ENCODE measurements at places on chromosomes 5 and 9. TPM values are rescaled to one million over a fixed set of nuclear protein-coding genes. Genes with fewer than 3 reads are reported as not detected.

SPATA31E1 gene
- not detected for total RNA-seq

ATP10B gene
- total RNA-seq: 232 TPM

GRCh38 chr9:131447148-131447547 is 53.3 kb downstream of the PRRC2B start:
- no peak for DNase-seq
- H3K27ac ChIP-seq: no peak overlapping the region
- no peaks in the 10 kb centered on the region for H3K27me3 ChIP-seq
- H3K36me3 ChIP-seq: peaks cover 17% of the 10 kb centered on the region

GRCh38 chr5:90334741-90335140 is 74.8 kb downstream of the CETN3 start:
- DNase-seq: no peak
- no peaks in the 10 kb centered on the region for H3K4me1 ChIP-seq
- no peak overlapping the region for H3K4me3 ChIP-seq
- H3K36me3 ChIP-seq: no peaks in the 10 kb centered on the region
- no peak overlapping the region for H3K27ac ChIP-seq
- H3K27me3 ChIP-seq: no peaks in the 10 kb centered on the region

DNA sequence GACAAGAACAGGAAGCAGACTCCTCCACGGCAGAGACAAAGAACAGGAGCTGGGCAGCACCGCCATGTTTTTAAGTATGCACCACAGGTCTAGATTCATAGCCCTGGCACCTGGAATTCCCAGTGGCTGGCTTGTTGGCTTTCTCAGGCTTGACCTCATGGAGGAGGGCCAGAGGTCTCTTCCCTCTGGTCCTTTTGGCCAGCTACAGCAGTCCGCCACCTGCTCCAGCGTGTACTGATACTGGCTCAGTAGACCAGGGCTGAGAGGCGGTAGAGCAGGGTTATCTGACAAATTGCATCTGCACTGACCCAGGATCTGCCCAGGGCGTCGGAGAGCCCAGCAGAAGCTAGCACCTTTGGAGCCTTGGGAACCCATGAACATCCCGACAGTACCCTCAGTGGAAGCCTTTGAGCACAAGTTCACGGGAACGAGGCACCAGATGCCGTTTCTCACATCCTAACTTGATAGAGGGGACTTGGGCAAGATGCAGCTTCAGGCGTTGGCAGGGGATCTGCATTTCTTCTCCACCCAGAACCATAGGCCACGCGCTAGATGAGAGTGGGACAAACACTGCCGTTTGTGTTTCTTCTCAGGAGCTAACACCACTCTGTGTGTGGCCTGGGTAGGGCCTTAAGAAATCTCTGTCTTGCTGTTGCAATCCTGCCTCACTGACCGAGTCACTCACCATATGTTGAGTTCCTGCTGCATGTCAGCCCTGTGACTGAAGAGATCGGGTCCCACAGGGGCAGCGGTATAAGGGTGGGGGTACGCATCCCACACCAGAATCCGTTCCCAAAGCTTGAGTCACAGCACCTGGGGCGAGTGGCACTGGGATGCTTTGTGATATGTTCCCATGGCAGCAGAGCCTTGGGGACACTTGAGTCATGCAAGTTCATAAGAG is 90.3 kb upstream of the OTULINL start:
- H3K4me1 ChIP-seq: no peaks in the 10 kb centered on the region
- no peaks in the 10 kb centered on the region for H3K36me3 ChIP-seq
- H3K4me3 ChIP-seq: no peak overlapping the region
- H3K27me3 ChIP-seq: no peaks in the 10 kb centered on the region
- no peak overlapping the region for H3K27ac ChIP-seq

ZDHHC11B gene
- 1.4 TPM for total RNA-seq

NRARP gene
- 178 TPM for total RNA-seq

MSMP gene
- total RNA-seq: 2.1 TPM

- DNase-seq: no peak
- H3K36me3 ChIP-seq: no peaks in the 10 kb centered on the region
- no peak overlapping the region for H3K4me3 ChIP-seq
- H3K27me3 ChIP-seq: no peaks in the 10 kb centered on the region
- H3K27ac ChIP-seq: no peak overlapping the region
Observed at GRCh38 chr9:33135031-33135461, 32.1 kb downstream of the B4GALT1 start.

- no peaks in the 10 kb centered on the region for H3K4me1 ChIP-seq
- H3K27ac ChIP-seq: no peak overlapping the region
- H3K4me3 ChIP-seq: no peak overlapping the region
- no peak for DNase-seq
- H3K27me3 ChIP-seq: no peaks in the 10 kb centered on the region
Observed at GRCh38 chr9:6460189-6460768, 47.3 kb downstream of the UHRF2 start.

SPATA31D4 gene
- not detected for total RNA-seq

LECT2 gene
- not detected for total RNA-seq

EIF4E1B gene
- total RNA-seq: not detected

- no peaks in the 10 kb centered on the region for H3K27me3 ChIP-seq
- no peak for DNase-seq
- H3K27ac ChIP-seq: no peak overlapping the region
- no peaks in the 10 kb centered on the region for H3K36me3 ChIP-seq
Observed at GRCh38 chr5:178671602-178672144, 44.8 kb upstream of the CLK4 start.

DNA sequence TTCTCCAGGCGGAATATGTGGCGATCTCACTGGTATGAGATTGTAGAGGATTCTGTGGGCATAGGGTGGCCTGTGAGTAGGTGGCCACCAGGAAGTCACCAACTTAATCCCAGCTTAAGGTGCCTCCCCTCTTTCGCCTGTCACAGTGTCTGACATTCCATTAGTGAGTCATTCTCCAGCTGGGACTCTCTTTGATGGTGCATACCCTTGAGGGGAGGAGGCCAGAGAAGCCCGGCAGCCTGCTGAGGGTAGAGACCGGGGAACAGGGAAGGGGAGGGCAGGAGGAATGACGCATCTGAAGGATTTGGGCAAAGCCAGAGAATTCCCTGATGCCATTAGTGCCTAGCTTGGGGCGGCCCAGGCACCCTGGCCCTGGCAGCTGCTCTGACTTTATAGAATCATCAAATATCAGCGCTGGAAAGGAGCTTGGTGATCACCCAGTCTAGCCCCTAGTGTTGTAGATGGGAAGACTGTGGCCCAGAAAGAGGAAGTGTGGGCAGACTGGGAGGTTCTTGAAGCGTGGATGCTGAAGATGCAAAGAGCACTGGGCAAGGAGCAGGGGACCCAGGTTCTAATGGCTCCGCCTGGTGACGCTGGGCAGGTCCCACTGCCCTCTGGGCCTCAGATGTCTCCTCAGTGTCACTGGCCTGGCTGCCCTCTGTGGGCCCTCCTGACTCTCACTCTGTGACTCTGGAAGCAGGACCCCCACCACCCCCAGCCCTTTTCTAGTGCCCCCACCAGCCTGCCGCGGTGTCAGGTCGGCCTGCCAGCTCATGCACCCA is 41.4 kb downstream of the DAB2IP start:
- no peaks in the 10 kb centered on the region for H3K36me3 ChIP-seq
- no peak overlapping the region for H3K4me3 ChIP-seq
- DNase-seq: no peak
- peaks cover 3% of the 10 kb centered on the region for H3K4me1 ChIP-seq
- no peaks in the 10 kb centered on the region for H3K27me3 ChIP-seq

FGF1 gene
- not detected for total RNA-seq

GRCh38 chr9:115106642-115107041 is 11.3 kb downstream of the TNC start:
- DNase-seq: no peak
- H3K27ac ChIP-seq: no peak overlapping the region
- H3K36me3 ChIP-seq: no peaks in the 10 kb centered on the region
- no peaks in the 10 kb centered on the region for H3K4me1 ChIP-seq
- no peak overlapping the region for H3K4me3 ChIP-seq

TSC1 gene
- 46.6 TPM for total RNA-seq

INSL6 gene
- total RNA-seq: not detected

DNA sequence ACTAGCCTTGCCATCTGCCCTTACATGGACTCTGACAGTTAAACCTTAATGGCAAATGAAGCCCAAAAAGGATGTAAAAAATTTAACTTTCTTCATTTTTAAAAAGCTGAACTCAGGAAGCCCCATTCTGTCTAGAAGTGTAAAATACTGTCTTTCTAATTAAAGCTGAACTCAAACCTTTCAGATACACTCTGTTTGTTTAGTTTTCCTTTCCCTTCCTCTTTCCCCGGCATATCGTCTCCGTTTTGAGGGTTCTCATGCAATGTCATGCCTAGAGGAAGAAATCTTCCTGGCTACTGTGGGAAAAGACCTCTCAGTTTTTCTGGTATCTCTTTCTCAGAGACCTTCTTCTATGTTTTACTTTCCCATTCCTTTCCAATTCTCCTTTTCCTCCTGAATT is 841.5 kb downstream of the DTWD2 start:
- H3K27me3 ChIP-seq: no peaks in the 10 kb centered on the region
- no peak overlapping the region for H3K4me3 ChIP-seq
- no peaks in the 10 kb centered on the region for H3K4me1 ChIP-seq
- no peaks in the 10 kb centered on the region for H3K36me3 ChIP-seq
- no peak for DNase-seq

- DNase-seq: no peak
- no peaks in the 10 kb centered on the region for H3K27me3 ChIP-seq
- H3K4me3 ChIP-seq: no peak overlapping the region
- no peaks in the 10 kb centered on the region for H3K36me3 ChIP-seq
- peak overlapping the region; percentile 13 for H3K27ac ChIP-seq
Observed at GRCh38 chr5:131193106-131193505, 22.4 kb downstream of the LYRM7 start.

GRCh38 chr9:22790329-22790728 is 343.7 kb downstream of the DMRTA1 start:
- no peak for DNase-seq
- H3K27ac ChIP-seq: no peak overlapping the region
- no peaks in the 10 kb centered on the region for H3K4me1 ChIP-seq
- H3K36me3 ChIP-seq: no peaks in the 10 kb centered on the region
- H3K4me3 ChIP-seq: no peak overlapping the region

DNA sequence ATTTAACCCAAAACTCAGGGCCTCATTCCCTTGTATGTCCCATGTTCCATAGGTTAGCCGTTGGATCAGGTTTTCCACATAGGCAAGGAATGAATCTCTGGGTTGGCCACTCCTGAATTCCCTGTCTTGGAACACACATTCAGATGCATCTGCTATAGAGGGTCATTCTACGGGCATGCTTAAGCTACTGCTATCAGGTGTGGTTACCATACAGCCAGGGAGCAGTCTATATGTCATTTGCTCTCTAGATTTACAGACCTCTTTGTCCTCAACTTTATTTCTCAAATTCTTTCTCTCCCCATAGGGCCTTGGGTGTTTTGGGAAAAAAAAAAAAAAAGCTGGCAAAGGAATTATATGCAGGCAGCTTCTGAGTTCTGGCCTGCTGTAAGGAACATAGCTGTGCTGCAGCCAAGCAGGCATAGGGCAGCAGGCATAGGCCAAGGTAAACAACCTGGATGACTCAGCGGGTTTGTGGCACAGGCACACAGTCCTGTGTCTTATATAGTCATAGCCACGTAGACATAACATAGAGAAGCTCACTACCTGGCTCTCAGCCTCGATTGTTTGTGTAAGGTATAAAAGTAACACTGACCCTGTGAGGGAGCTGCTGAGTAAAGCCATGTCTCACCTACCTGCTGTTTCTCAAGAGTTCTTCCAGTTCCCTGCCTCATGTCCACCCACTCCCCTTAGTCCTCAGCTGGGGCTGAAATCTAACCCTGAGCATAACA is 141.5 kb downstream of the OSTF1 start:
- peak; percentile 68 for DNase-seq
- H3K4me1 ChIP-seq: no peaks in the 10 kb centered on the region
- H3K36me3 ChIP-seq: no peaks in the 10 kb centered on the region
- no peaks in the 10 kb centered on the region for H3K27me3 ChIP-seq
- H3K27ac ChIP-seq: peak overlapping the region; percentile 45

PDZD2 gene
- total RNA-seq: 1.8 TPM

DMRT1 gene
- not detected for total RNA-seq

PGM5 gene
- 48.6 TPM for total RNA-seq

REEP2 gene
- 3.2 TPM for total RNA-seq

DNA sequence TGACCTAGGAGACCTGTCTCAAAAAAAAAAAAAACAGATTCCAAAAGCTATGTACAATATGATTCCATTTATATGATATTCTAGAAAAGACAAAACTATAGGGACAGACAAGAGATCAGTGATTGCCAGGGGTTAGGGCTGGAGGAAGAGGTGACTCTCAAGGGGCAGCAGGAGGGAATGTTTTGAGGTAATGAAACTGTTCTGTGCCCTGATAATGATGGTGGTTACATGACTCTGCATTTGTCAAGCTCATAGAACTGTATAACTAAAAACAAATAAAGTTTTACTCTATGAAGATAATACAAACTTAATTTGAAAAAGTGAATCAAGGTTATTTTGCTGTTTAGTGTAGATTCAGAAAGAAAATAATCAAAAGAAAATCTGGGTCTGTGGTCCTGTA is 125.3 kb upstream of the IQGAP2 start:
- no peak overlapping the region for H3K27ac ChIP-seq
- DNase-seq: no peak
- no peaks in the 10 kb centered on the region for H3K27me3 ChIP-seq
- no peaks in the 10 kb centered on the region for H3K4me1 ChIP-seq

PCDHGA12 gene
- 1.5 TPM for total RNA-seq

GRCh38 chr5:165014439-165014838 is 1509.0 kb downstream of the MAT2B start:
- no peak overlapping the region for H3K27ac ChIP-seq
- H3K27me3 ChIP-seq: no peaks in the 10 kb centered on the region
- no peak for DNase-seq
- H3K4me1 ChIP-seq: no peaks in the 10 kb centered on the region
- H3K4me3 ChIP-seq: no peak overlapping the region

- H3K27me3 ChIP-seq: no peaks in the 10 kb centered on the region
- no peaks in the 10 kb centered on the region for H3K36me3 ChIP-seq
- DNase-seq: no peak
- no peak overlapping the region for H3K27ac ChIP-seq
Observed at GRCh38 chr5:80990527-80990926, 30.4 kb downstream of the RASGRF2 start.

- no peaks in the 10 kb centered on the region for H3K4me1 ChIP-seq
- no peaks in the 10 kb centered on the region for H3K36me3 ChIP-seq
- no peak overlapping the region for H3K4me3 ChIP-seq
- H3K27ac ChIP-seq: no peak overlapping the region
- no peak for DNase-seq
Observed at GRCh38 chr9:106639873-106640568, 222.9 kb upstream of the ZNF462 start.

GRCh38 chr5:124997186-124997893 is 250.9 kb upstream of the ZNF608 start:
- H3K36me3 ChIP-seq: no peaks in the 10 kb centered on the region
- DNase-seq: no peak
- no peak overlapping the region for H3K4me3 ChIP-seq

GABRA1 gene
- not detected for total RNA-seq

PCAT7 gene
- total RNA-seq: 2.1 TPM

DNA sequence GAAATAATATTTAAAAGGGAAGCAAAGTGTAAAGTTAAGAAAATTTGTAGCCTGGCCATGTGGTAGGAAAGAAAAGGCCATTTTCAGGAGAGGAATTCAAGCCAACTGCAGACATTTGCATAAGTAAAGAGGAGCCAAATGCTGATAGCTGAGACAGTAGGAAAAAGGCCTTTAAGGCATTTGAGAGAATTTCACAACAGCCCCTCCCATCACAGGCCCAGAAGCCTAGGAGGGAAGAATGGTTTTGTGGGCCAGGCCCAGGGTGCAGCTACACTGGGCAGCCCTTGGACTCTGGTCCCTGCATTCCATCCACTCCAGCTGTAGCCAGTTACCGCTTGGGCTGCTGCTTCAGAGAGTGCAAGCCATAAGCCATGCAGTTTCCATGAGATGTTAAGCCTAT is 1556.8 kb downstream of the EFNA5 start:
- no peak overlapping the region for H3K4me3 ChIP-seq
- H3K27ac ChIP-seq: no peak overlapping the region
- no peaks in the 10 kb centered on the region for H3K27me3 ChIP-seq
- no peaks in the 10 kb centered on the region for H3K36me3 ChIP-seq

- no peak overlapping the region for H3K27ac ChIP-seq
- no peak overlapping the region for H3K4me3 ChIP-seq
- no peaks in the 10 kb centered on the region for H3K27me3 ChIP-seq
Observed at GRCh38 chr9:806285-807156, 35.0 kb upstream of the DMRT1 start.

Measured in colonic mucosa (tissue), 4 donors.